ENCODE measurements at places on chromosomes 3 and 15.

DNA sequence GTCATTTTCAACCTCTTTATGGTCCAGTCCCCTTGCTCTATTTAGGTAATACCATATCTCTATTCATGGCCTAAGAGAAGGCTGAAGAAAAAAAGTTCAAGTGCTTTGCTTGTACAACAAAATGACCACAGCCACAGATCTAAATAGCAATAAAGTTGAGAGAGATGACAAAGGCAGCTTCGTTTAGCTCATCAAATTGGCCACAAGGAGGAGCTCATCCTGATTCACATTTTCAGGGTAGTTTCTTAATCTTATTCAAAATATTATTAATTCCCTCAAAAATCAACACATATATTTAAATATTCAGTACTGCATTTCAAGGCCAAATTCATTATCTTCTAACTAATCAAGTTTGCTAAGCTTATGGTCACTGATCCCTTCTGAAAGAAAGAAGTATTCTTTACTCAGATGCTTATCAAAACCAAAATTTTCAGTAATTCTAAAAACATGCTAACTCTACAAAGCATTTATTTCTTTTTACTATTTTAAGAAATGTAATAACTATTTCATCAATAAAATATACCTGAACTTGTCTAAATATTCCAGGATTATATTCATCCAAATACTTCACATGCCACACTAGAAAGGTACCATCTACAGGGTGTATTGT lies 85.5 kb downstream of the DMXL2 start:
- no peak for DNase-seq

- no peak for DNase-seq
These were observed 244.4 kb upstream of the GOLGA6L4 start for GRCh38 chr15:83991163-83991562.

GRCh38 chr15:46301291-46301690 lies 666.5 kb downstream of the SQOR start:
- DNase-seq, result peak; percentile 89

DNA sequence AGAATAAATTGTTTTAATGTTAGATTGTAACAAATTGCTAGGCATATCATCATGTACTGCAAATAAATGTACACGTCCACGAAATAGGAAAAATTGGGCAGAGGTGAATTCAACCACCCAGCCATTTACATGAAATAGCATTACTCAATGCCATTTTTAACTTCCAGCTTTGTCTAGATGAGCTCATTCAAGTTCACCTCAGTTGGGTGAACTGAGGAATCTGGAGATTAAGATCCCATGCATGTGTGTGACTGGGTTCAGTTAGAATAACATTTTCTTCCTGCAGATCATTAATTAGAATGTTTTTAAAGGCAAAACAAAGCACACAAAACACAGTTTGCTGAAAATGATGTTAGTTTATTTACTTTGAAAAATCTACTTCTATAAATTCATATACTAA lies 767.8 kb upstream of the GOLIM4 start:
- no peak for DNase-seq

GRCh38 chr3:178129109-178129508 lies 407.1 kb upstream of the KCNMB2 start:
- no peak for DNase-seq

DNA sequence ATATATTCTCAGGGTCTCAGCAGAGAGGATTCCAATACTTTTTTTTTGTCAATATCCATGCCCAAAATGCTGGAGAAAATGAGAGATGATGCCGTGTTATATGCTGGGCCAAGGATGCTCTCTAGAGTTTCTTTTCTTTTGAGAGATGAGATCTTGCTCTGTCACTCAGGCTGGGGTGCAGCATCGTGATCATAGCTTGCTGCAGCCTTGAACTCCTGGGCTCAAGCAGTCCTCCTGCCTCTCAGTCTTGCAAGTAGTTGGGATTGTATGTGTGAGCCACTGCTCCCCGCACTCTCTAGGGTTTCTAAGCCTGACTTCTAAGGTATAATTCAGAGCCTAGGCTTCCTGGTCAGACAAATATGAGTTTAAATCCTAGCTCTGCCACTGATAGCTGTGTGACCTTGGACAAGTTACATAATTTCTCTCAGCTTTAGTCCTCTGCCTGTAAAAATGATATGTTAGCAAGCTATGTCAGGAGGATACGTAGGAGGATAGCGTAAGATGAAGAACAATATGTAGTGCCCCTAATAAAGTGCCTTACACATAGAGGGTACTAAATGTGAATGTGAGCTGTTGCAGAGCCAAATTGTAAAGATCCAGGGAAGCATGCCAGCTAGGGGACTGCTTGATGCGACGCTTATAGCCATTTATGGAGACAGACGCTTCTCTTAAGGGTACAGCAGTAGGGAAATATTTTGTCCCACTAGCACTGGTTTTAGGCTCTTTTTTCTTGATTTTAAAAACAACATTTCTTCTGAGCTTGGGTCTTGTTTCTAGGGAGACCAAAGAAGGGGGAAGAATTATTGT lies 7.4 kb downstream of the STARD9 start:
- DNase-seq, result no peak

DNA sequence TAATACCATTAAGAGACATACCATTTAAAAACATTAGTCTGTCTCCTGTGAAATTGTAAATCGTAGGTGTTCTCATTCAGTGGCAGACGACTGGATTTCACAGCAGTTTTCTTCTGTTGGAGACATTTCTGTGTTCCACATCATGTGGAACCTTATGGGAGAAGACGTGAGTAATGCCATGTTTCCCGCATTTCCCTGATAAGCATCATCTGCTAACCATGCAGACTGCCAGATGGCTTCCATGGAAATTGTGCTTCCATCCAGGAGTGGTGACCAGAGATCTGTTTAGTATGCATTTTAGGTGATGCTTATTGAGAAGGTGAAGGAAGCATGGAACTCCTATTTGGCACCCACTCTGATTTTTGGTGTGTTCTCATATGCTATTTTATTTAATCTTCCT lies 28.4 kb upstream of the ST3GAL6 start:
- DNase-seq, result peak; percentile 43

GRCh38 chr3:190983875-190984274 lies 121.4 kb upstream of the GMNC start:
- DNase-seq, result no peak

- DNase-seq, result no peak
These were observed 75.9 kb downstream of the STRIT1 start for GRCh38 chr3:155217591-155217990.

GRCh38 chr15:45550436-45550835 lies 27.9 kb upstream of the SLC30A4 start:
- no peak for DNase-seq

DNA sequence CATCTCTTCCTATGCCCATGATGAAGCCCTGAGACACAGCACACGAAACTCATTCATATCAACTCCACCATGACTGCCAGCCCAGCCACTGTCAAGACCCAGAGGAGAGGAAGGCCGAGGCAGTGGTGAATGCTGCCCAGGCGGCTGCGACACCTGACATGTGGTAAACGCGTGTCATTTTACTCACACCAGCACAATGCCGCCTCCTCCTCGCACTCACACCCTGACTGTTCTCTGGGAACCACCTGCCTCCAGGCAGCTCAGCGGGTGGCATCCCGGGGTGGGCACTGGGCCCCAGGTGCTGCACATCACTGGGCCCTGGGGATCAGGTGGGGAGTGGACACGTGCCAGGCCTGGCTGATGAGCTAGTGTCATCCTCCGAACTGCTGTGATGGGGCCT lies 21.5 kb downstream of the KLHL25 start:
- no peak for DNase-seq

- DNase-seq, result no peak
These were observed 581.4 kb upstream of the DPPA4 start for GRCh38 chr3:109918740-109919139.

- no peak for DNase-seq
These were observed 191.3 kb downstream of the UBE3A start for GRCh38 chr15:25247407-25248038.

GRCh38 chr3:81951636-81952035 lies 190.2 kb upstream of the GBE1 start:
- no peak for DNase-seq

DNA sequence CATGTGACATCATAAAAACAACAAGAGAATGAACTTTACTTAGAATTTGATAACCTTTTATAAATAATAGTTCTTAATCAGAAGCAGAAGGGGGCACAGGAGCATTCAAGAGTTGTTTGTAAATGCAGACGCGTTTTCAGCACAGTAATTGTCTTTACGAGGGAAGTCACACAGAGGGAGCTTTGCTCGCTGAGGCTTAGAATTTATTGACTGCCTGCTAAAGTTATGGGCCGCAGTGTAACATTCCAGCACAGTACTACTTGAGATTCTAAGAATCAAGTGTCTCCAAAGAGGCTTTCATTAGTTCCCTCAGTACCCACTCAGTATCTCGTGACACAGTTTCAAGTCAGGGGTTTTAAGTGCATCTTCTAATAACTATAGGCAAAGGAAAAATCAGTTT lies 288.7 kb downstream of the NR2F2 start:
- DNase-seq, result no peak

DNA sequence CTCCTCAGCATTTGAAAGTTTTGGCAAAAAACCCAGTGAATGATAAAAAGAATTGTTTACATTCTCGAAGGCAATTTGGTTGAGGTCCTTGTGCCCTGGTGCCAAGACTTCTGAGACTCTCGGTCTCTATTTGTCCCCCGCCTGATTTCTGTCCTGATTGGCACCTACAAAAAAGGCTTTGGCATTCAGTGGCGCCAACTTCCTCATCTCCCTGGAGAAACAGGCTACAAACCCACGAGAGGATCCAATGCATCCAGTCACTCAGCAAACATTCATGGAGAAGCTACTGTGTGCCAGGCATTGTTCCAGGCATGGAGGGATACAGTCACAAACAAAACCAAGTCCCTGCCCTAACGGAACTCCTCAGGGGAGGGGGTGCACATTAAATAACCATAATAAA lies 42.7 kb downstream of the HES1 start:
- DNase-seq, result no peak

DNA sequence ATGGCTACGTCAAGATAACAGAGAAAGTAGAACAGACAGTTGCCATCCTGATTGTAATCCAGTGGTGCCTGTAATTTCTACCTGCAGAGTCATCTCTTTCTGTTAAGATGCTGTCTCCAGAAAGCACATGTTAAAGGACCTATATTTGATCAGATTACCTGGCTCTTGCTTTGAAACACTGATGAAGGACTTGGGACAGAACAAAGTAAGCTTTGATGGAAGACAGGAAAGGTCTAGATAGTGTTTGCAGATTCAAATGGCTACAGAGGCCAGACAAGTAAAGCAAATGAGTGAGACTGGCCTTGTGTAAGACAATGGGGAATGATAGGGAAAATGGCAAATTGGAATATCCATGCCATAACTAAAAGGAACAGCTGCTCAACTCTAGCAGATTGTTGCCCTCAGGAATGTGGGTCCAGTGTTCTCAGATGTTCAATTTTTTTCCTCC lies 1.8 kb upstream of the GSK3B start:
- no peak for DNase-seq

GRCh38 chr15:76996526-76997401 lies 1.8 kb downstream of the PSTPIP1 start:
- no peak for DNase-seq
